ENCODE measurements at places on chromosomes 3 and 15.
A peak's percentile ranks its signal among the peaks of the same experiment; 100 is the strongest.

GRCh38 chr3:188578576-188579363 is 424.8 kb downstream of the LPP start:
- peak; percentile 34 for DNase-seq

- no peak for DNase-seq
These were observed 92.8 kb upstream of the BCL6 start for GRCh38 chr3:187838016-187838540.

DNA sequence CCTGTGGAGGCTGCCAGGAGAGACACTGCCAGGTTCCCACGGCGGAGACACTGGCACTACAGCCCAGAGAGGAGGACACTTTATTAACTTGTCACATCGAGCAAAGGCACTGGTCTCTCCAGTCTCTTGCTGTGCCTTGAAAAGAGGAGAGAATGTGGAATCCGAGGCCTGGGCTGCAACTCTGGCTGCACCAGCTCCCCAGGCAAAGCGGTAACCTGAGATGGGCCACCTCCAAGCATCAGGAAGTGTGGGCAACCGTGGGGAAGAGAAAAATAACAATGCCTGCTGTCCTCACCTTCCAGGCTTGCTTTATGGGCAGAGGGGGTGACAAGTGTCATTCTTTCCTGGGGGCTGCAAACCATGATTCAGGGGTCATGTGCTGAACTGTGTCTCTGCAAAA is 91.6 kb upstream of the RGMA start:
- no peak for DNase-seq

DNA sequence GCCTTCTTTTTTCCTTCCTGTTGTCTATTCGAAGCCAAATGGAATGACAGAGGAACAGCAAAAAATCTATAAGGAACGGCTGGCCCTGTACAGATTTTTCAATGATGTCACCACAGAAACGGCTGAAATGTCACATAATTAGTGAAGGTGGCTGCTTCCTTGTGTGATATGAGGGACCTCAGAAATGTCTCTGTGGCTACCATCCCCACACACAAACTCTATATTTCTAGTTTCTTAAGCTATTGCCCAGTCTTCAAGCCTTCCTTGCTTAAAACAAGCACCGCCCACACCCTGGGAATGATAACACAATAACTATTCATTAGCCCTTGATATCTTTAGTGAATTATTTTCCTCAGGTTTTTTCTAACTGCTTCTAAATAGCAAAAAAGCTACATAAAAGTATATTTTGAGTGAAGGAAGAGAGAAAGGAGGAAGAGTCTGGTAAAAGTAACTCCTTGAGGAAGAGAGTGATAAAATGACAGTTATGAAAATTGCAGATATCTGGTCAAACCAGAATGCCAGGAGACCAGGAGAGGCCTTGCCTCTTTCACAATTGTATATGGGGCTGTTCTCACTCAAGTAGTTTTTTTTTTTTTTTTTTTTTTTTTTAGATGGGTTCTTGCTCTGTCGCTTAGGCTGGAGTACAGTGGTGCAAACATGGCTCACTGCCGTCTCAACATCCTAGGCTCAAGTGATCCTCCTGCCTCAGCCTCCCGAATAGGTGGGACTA is 38.7 kb downstream of the FMN1 start:
- DNase-seq, result no peak

- no peak for DNase-seq
These were observed 3.0 kb downstream of the ZSCAN2 start for GRCh38 chr15:84603630-84604379.

DNA sequence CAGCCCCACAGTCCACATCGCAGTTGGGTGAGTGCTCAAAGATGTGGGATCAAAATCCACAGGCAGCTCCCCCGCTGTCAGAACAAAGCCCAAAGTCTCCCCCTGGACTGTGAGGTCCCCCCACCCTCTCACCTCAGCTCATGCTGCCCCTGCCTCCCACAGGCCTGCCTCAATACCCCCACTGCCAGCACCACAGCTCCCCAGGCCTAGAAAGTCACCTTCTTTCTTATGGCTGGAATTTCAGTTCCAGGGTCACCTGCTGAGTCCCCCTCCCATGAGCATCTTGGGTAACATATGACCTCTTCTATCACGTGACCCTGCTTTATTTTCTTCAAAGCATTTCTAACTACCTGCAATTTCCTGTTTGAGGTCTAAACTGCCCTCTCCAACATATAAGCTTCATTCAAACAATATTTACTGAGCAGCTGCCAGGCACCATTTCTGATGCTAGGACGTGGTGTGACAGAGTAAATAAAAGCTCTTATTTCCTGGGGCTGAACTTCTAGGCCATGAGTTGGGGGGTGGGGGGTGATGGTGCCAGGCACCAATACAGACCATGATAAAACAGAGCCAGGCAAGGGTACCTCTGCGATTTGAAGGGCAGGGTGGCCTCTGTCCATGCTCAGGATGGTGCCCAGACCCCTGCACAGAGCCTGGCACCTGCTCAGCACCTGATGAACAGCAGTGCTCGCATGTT is 2.4 kb upstream of the TMEM89 start:
- DNase-seq, result no peak

All from heart right ventricle (tissue), 16 donors.